ENCODE measurements at places on chromosomes 6 and 20.

GRCh38 chr20:48705240-48706115 is 122.3 kb downstream of the PREX1 start:
- no peak for DNase-seq
- H3K36me3 ChIP-seq, result no peaks in the 10 kb centered on the region

GRCh38 chr6:24833711-24834386 is 35.1 kb upstream of the ARMH2 start:
- DNase-seq, result no peak
- no peak overlapping the region for H3K27ac ChIP-seq
- H3K4me1 ChIP-seq, result no peaks in the 10 kb centered on the region
- H3K4me3 ChIP-seq, result no peak overlapping the region
- H3K27me3 ChIP-seq, result no peaks in the 10 kb centered on the region

DNA sequence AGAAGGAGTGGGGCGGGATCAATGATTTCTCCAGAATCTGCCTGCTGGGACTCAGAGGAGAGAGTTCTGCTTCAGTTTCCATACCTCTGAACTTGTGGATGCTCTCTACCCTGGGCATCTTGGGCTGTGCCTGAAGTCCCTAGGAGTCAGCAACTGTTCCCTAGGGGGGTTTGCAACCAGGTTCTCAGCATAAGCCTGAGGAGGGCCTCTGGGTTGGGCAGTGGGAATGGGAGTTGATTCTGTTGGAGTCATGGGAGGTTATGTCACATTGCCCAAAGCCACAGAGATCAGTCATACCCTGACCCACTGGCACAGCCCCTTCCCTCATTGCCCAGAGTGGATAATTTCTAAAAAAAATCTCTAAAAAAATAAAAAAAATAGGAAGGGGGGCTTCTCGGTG is 47.4 kb downstream of the MOCS1 start:
- no peaks in the 10 kb centered on the region for H3K36me3 ChIP-seq
- H3K4me3 ChIP-seq, result no peak overlapping the region
- no peaks in the 10 kb centered on the region for H3K27me3 ChIP-seq
- DNase-seq, result no peak
- H3K4me1 ChIP-seq, result no peaks in the 10 kb centered on the region

DNA sequence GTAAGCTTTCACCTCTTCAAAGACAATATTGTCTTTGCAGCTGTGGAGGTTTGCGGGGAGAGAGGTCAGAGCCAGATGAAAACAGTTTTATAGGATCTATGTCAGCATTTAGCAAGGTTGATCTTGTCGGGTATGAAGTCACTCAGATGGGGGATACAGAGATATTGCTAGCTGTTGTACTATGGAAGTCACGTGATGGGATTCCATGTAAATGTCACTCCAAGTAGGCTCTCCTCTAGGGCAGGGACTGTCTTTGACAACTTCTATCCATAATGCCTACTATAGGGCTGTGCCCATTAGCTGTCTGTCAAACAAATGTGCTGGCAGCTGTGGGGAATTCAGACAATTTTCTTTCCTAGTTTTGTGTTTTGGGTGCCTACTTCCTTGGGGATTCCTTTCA is 54.8 kb downstream of the HECA start:
- H3K4me1 ChIP-seq, result no peaks in the 10 kb centered on the region
- no peak overlapping the region for H3K27ac ChIP-seq
- no peak overlapping the region for H3K4me3 ChIP-seq
- no peak for DNase-seq
- H3K27me3 ChIP-seq, result no peaks in the 10 kb centered on the region

DNA sequence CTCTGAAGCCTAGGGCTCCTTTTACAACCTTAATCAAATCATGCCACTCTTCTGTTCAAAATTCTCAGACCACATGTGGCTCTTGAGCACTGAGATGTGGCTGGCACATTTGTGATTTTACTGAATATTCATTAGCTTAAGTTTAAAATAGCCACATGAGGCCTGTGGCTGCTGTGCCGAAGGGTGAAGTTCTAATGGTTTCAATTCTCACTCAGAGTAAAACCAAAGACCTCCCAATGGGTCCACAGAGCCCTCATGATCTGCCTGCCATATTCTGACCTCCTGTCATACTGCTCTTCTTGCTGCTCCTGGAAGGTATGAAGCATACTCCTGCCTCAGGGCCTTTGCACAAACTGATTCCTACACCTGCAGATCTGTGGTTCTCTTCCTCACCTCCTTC is 7.8 kb upstream of the CST3 start:
- no peak for DNase-seq
- H3K4me3 ChIP-seq, result no peak overlapping the region
- no peak overlapping the region for H3K27ac ChIP-seq
- H3K36me3 ChIP-seq, result no peaks in the 10 kb centered on the region
- no peaks in the 10 kb centered on the region for H3K27me3 ChIP-seq
- H3K4me1 ChIP-seq, result no peaks in the 10 kb centered on the region

DNA sequence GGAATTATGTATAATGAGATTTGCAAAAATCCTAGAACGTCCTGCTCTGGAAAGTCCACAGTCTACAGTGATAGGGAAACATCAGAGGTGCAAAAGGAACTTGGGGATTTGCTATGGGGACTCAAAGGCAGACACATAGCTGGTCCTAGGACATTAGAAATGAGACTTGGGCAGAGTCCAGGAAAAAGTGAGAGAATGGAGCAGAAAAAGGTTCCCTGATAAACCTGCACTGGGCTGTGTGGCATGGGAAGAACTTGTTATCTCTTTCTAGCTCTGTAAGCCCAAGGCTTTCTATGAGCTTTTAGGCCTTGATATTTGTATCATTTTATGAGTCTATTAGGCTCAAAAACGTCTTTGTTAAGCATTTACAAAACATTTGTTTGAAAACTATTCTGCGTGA is 15.2 kb downstream of the PRND start:
- H3K36me3 ChIP-seq, result no peaks in the 10 kb centered on the region
- H3K4me3 ChIP-seq, result no peak overlapping the region
- no peaks in the 10 kb centered on the region for H3K27me3 ChIP-seq
- peaks cover 4% of the 10 kb centered on the region for H3K4me1 ChIP-seq
- H3K27ac ChIP-seq, result no peak overlapping the region
- DNase-seq, result no peak

DNA sequence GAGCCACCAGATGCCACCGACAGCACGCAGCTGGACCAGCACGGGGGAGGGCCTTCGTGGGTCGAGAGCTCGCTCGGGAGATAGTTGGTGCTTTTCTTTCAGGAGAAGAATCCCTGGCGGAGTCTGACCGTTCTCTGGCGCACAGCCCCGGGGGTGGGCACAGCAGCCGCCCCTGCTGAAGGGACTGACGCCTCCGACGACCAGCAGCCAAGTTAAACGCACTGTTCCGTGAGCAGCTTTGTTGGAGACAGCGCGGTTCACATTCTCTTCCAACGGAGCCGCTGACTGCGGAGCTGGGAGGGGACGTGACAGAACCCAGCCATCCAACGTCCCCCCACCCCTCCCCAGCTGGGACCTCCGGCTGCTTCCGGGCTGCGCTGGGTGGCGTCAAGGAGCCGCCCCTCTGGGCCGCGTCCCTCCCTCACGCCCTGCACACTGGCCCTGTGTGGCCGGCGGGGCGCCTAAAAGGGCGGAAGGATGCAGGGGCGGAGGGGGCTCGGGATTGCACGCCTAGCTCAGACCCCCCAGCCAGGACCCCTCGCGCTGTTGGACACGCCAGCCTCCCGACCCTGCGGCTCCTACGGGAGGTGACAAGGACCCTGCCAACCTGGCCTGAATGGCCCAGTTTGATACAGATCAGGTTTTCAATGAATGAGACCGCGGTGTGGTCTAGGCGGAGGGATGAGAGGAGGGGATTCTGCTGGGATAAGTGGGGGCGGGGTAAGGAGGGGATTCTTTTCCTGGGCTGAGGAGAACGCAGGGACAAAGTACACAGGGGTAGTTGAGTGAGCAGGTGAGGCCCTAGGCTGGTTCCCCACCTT is 36.4 kb upstream of the KHDC1 start:
- no peak overlapping the region for H3K4me3 ChIP-seq
- H3K27ac ChIP-seq, result no peak overlapping the region
- no peaks in the 10 kb centered on the region for H3K36me3 ChIP-seq
- no peaks in the 10 kb centered on the region for H3K27me3 ChIP-seq
- DNase-seq, result no peak

- H3K27ac ChIP-seq, result no peak overlapping the region
- no peak overlapping the region for H3K4me3 ChIP-seq
- no peaks in the 10 kb centered on the region for H3K36me3 ChIP-seq
- peaks cover 3% of the 10 kb centered on the region for H3K4me1 ChIP-seq
- DNase-seq, result no peak
- H3K27me3 ChIP-seq, result no peaks in the 10 kb centered on the region
Measured at GRCh38 chr20:49985617-49986016, 2.8 kb downstream of the SNAI1 start.

GRCh38 chr6:115896538-115897129 is 164.1 kb downstream of the FRK start:
- H3K4me3 ChIP-seq, result no peak overlapping the region
- H3K27me3 ChIP-seq, result no peaks in the 10 kb centered on the region
- peak; percentile 22 for DNase-seq

DNA sequence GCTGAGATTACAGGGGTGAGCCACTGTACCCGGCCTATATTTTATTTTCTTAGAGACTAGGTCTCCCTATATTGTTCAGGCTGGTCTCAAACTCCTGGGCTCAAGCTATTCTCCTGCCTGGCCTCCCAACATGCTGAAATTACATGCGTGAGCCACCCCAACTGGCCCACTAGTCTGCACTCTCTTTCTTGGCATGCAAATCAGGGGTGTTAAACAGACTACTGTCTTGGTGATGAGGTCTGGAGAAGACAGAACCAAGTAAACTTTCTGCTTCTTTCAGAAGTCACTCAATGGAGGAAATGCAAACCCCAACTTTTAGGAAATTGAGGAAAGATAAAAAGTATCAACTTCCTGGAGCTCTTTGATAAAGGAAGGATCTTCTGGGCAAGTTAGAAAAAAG is 8.0 kb upstream of the TUBB2B start:
- DNase-seq, result no peak
- H3K27ac ChIP-seq, result no peak overlapping the region
- peaks cover 16% of the 10 kb centered on the region for H3K4me1 ChIP-seq
- peaks cover 13% of the 10 kb centered on the region for H3K27me3 ChIP-seq

DNA sequence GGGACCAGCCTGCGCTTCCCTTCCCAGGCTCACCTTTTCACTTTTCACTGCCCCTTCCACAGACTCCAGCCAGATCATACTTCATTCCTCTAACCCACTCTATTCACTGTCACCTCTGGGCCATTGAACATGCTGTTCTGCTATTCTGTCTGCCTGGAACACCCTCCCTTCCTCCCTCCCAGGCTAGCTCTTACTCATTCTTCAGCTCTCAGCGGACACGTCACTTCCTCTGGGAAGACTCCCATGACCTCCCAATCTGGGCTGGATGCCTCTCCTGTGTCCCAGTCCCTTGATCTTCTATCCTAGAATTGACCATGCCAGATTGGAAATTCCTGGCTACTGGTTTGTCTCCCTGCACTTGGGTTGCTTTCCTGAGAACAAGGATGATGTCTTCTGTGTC is 5.0 kb downstream of the SLC12A5 start:
- H3K4me1 ChIP-seq, result no peaks in the 10 kb centered on the region
- H3K27ac ChIP-seq, result no peak overlapping the region
- no peak for DNase-seq
- no peaks in the 10 kb centered on the region for H3K36me3 ChIP-seq

DNA sequence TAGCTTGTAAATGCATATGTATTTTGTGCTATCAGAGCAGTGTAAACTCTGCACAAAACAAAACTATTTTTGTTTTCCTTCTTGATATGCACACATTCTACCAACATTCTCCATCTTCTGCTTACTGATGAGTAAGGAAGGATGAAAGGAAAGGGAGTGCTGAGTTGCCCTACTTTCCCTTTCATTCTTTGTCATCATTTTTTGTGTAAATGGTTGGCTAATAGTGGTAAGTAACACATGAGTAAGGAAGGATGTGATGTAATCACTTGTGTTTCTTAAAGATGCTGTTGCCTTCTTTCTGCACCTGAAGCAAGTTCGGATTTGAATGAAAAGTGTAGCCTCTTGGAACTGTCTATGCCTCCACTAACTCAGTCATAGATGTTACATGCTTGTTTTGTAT is 4.6 kb upstream of the REV3L start:
- peaks cover 17% of the 10 kb centered on the region for H3K4me1 ChIP-seq
- H3K27ac ChIP-seq, result no peak overlapping the region
- no peaks in the 10 kb centered on the region for H3K36me3 ChIP-seq
- no peak overlapping the region for H3K4me3 ChIP-seq
- H3K27me3 ChIP-seq, result no peaks in the 10 kb centered on the region

DNA sequence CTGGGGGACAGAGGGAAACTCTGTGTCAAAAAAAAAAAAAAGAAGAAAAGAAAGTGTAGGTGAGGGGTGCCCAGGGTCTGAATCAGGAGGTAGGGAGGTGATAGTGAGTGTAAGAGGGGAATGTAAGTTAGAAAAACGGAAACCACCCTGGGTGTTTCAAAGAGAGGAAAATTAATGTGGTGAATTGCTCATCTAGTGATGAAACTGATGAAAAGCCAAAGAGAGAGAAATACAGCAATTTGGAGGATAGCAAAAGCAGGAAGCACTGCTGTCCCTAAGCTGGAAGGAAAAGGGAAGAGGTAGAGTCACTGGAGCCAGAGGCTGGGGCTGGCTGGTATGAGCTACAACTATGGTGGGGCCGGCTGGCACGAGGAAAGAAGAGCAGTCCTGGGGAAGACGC is 85.0 kb upstream of the CEP85L start:
- DNase-seq, result no peak
- no peaks in the 10 kb centered on the region for H3K36me3 ChIP-seq
- no peak overlapping the region for H3K27ac ChIP-seq
- no peaks in the 10 kb centered on the region for H3K4me1 ChIP-seq

- no peak overlapping the region for H3K27ac ChIP-seq
- H3K4me3 ChIP-seq, result no peak overlapping the region
- no peaks in the 10 kb centered on the region for H3K27me3 ChIP-seq
- H3K4me1 ChIP-seq, result peaks cover 7% of the 10 kb centered on the region
- no peaks in the 10 kb centered on the region for H3K36me3 ChIP-seq
Measured at GRCh38 chr20:24790746-24791283, 158.3 kb upstream of the CST7 start.

- no peak overlapping the region for H3K4me3 ChIP-seq
- no peaks in the 10 kb centered on the region for H3K27me3 ChIP-seq
- DNase-seq, result no peak
- no peaks in the 10 kb centered on the region for H3K4me1 ChIP-seq
Measured at GRCh38 chr6:111590209-111590980, 15.3 kb downstream of the TRAF3IP2 start.

DNA sequence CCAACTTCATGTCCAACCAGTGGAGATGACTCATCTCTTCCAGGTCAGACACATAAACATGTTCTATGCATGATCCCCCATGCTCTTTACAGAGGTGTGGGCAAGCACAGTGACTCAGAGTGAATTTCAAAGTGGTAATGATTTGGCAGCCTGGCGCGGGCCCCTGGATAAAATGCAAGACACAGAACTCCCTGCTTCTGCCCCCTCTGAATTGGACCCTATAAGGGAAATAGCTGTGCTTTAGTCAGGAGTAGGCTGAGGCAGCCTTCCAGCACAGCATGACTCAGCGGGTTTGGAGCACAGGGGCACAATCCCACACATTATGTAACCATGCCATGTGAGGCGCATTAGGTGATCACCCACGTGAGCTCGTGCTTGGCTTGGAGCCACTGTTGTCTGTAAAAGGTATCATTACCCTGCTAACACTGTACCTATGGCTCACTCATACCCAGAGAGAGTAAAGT is 127.4 kb downstream of the C6orf118 start:
- H3K36me3 ChIP-seq, result no peaks in the 10 kb centered on the region
- no peaks in the 10 kb centered on the region for H3K27me3 ChIP-seq
- no peak overlapping the region for H3K4me3 ChIP-seq
- H3K4me1 ChIP-seq, result no peaks in the 10 kb centered on the region

Measured in MM.1S (cell line).